ENCODE measurements at places on chromosomes 6 and 20. TPM values are rescaled to one million over a fixed set of nuclear protein-coding genes. Genes with fewer than 3 reads are reported as not detected.

The HLA-DOB gene
- 3.6 TPM for total RNA-seq

The OLIG3 gene
- not detected for total RNA-seq

The IMPG1 gene
- not detected for total RNA-seq

The KHDRBS2 gene
- not detected for total RNA-seq

The POU5F1 gene
- 2.5 TPM for total RNA-seq

The FGD2 gene
- 6.3 TPM for total RNA-seq

The ZNF165 gene
- 1.7 TPM for total RNA-seq

The EEF1A2 gene
- 3.1 TPM for total RNA-seq

The DACT2 gene
- total RNA-seq = 1.4 TPM

- DNase-seq = no peak
Observed at GRCh38 chr6:149833651-149834050, 30.5 kb downstream of the LRP11 start.

DNA sequence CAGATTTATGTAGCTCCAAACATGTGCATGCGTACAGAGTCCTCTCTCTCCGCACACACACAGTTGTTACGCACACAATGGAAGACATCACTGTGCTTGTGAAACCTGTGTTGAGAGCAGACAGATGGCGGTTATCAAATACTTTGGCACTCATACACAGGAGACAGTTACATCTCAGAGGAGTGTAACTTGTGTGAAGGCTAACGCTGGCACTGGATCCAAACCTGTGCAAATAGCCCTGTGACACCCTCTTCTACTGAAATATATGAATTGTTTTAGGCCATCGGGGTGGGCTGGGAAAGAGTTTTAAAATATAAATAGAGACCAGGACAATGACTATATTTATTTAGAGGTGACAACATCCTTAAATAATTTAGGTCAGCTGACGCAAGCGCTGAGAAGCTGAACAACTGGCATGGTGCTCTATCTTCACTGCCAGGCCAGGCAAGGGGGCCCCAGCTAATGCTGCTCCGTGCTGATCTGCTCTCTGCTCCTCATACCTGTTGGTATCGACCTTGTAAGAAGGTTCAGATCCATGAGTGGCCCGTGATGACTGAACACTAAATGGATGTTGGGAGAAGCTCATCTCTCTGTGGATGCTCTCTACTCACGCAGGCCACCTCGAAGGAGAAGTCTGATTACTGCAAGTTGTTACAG, 69.4 kb downstream of the FOXC1 start:
- DNase-seq = no peak

- no peak for DNase-seq
Observed at GRCh38 chr20:38300438-38300837, 3.5 kb upstream of the BPI start.

GRCh38 chr6:73521351-73521985, 636 bp upstream of the EEF1A1 start:
- peak; percentile 76 for DNase-seq

- no peak for DNase-seq
Observed at GRCh38 chr6:11092668-11093375, 812 bp upstream of the SMIM13 start.

- DNase-seq = no peak
Observed at GRCh38 chr20:49811825-49812506, 662 bp upstream of the SLC9A8 start.

DNA sequence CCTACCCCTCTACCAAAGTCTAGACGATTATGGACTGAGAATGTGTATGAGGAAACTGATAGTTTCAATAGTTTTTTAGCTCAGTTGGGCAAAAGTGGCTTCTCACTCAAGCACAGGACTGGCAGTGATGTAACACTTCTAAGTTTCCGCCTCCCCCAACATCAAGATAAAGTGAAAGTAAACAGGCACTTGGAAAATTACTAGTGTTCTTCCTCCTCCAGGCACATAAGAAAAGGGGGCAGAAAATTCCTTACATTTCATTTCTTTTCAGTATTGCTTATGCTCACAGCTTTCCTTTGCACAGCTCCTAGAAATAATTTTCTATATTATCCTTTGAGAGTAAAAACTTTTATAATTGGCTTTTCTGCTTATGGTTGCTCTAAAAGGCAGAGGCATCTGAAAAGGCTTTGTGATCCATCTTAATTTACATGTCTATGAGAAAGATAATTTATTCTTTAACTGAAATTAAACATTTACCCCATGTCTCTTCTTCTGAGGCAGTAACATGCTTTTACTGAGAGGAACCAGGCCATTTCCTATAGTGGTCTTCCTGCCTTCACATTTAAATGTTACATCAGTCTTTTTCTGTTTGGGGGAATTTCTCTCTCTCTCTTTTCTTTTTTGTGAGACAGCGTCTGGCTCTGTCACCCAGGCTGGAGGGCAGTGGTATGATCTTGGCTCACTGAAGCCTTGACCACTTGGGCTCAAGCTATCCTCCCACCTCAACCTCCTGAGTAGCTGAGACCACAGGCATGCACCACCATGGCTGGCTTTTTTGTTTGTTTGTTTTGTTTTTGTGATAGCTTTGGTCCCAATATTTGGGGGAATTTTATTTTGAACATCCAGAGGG, 65.0 kb upstream of the EEF1A1 start:
- DNase-seq = no peak

GRCh38 chr20:33676121-33676520, 1.9 kb upstream of the NECAB3 start:
- no peak for DNase-seq

- no peak for DNase-seq
Observed at GRCh38 chr6:106796781-106797180, 167.4 kb downstream of the QRSL1 start.

- no peak for DNase-seq
Observed at GRCh38 chr6:163414946-163415619, 565 bp downstream of the QKI start.

- no peak for DNase-seq
Observed at GRCh38 chr6:142682985-142683384, 262.0 kb downstream of the HIVEP2 start.

GRCh38 chr20:2385026-2385425, 4.3 kb downstream of the TGM6 start:
- DNase-seq = no peak

GRCh38 chr6:30096829-30097228, 16.1 kb downstream of the TRIM31 start:
- no peak for DNase-seq
